ENCODE measurements at places on chromosomes 11 and 22.

GRCh38 chr22:20875296-20875695 lies 16.5 kb downstream of the SNAP29 start:
- no peak for DNase-seq

GRCh38 chr11:33040033-33040861 lies 875 bp downstream of the TCP11L1 start:
- no peak for DNase-seq

GRCh38 chr11:107770551-107770951 lies 58.7 kb upstream of the SLN start:
- DNase-seq = no peak

DNA sequence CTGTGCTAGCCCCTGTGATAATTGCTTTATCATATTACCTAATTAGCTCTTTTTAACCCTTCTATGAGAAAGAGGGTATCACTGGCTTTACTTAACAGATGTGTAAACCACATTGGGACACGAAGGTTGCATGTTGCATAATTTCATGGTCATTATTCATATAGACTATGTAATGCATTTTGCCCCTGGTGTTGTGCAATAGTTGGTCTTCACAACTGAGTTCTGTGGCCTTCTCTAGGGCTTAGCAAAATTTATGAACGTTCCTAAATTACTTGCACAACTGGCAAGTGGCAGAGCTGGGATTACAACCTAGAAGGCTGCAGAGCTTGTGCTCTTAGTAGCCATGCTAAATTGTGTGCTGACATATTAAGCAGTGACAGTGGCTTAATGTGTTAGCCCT lies 34.6 kb upstream of the PDGFD start:
- no peak for DNase-seq

DNA sequence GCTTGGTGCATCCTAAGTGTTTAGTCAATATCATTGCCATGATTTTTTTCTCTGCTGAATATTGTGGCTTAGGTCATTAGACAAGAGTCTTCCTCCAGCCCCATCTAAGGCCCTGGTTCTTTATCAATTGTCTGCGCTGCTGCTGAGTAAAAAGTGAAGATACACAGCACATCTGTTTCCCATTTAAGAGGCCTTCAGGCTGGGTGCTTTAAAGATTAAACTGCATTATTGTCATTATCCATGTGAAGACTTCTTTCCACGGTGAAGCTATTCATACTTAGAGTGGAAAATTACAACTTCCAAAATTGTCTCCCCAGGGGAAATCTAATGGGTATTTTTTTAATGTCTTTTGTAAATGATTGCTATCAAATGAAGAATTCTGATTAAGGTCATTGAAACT lies 719.8 kb upstream of the LRRC4C start:
- no peak for DNase-seq

GRCh38 chr11:11476499-11476898 lies 123.4 kb upstream of the CSNK2A3 start:
- no peak for DNase-seq

All from 8988T (cell line).